ENCODE measurements at places on chromosomes 11 and 22. TPM values are rescaled to one million over a fixed set of nuclear protein-coding genes. Genes with fewer than 3 reads are reported as not detected.

Gene GGTLC2
- 0.42 TPM for polyA plus RNA-seq

Gene IL10RA
- 5.9 TPM for polyA plus RNA-seq

Gene DUSP8
- 0.99 TPM for polyA plus RNA-seq

Gene CPT1B
- polyA plus RNA-seq: 12.4 TPM

Gene WNT11
- 68.5 TPM for polyA plus RNA-seq

Gene APOL1
- 16.7 TPM for polyA plus RNA-seq

Gene NRXN2
- 18.3 TPM for polyA plus RNA-seq

Gene GAB4
- not detected for polyA plus RNA-seq

Gene GPHA2
- polyA plus RNA-seq: 0.24 TPM

Gene TRAPPC4
- polyA plus RNA-seq: 81.7 TPM

Gene ANO1
- 5.6 TPM for polyA plus RNA-seq

Gene TUBA8
- polyA plus RNA-seq: 2.0 TPM

Gene FZD4
- 27.1 TPM for polyA plus RNA-seq

Gene FXYD6
- polyA plus RNA-seq: 155 TPM

Gene ABCC8
- polyA plus RNA-seq: 5.9 TPM

Gene SCARF2
- 23.5 TPM for polyA plus RNA-seq

Gene CCDC15
- polyA plus RNA-seq: 10.0 TPM

Gene OR52H1
- not detected for polyA plus RNA-seq

Gene RNH1
- polyA plus RNA-seq: 63.3 TPM

Gene CACNA1I
- 0.10 TPM for polyA plus RNA-seq

Gene CYB5R2
- polyA plus RNA-seq: 16.1 TPM

Gene TRPM5
- 0.29 TPM for polyA plus RNA-seq

Gene TRMU
- 43.9 TPM for polyA plus RNA-seq

Gene UPK3A
- 0.33 TPM for polyA plus RNA-seq

Gene P2RY2
- 1.1 TPM for polyA plus RNA-seq

Gene RFPL2
- not detected for polyA plus RNA-seq

Gene SPON1
- polyA plus RNA-seq: 120 TPM

Gene OR2AG2
- not detected for polyA plus RNA-seq

Gene ASCL2
- 0.79 TPM for polyA plus RNA-seq

Gene MMP3
- polyA plus RNA-seq: not detected
